ENCODE measurements at places on chromosomes 1 and 21. TPM values are rescaled to one million over a fixed set of nuclear protein-coding genes. Genes with fewer than 3 reads are reported as not detected.

The MX2 gene
- 117 TPM for total RNA-seq

The SPRR2B gene
- not detected for total RNA-seq

The TMCO2 gene
- total RNA-seq: 0.42 TPM

The TTC13 gene
- total RNA-seq: 39.2 TPM

The FABP3 gene
- not detected for total RNA-seq

The AMY1A gene
- total RNA-seq: not detected

The GOLT1A gene
- total RNA-seq: not detected
